Activated CD8-positive, alpha-beta memory T cell treated with anti-CD3 and anti-CD28 coated beads for 4 hours (primary cell): ENCODE measurements at places on chromosomes 16 and 17.

GRCh38 chr17:63423251-63423950 lies 22.7 kb downstream of the CYB561 start:
- no peak for DNase-seq

DNA sequence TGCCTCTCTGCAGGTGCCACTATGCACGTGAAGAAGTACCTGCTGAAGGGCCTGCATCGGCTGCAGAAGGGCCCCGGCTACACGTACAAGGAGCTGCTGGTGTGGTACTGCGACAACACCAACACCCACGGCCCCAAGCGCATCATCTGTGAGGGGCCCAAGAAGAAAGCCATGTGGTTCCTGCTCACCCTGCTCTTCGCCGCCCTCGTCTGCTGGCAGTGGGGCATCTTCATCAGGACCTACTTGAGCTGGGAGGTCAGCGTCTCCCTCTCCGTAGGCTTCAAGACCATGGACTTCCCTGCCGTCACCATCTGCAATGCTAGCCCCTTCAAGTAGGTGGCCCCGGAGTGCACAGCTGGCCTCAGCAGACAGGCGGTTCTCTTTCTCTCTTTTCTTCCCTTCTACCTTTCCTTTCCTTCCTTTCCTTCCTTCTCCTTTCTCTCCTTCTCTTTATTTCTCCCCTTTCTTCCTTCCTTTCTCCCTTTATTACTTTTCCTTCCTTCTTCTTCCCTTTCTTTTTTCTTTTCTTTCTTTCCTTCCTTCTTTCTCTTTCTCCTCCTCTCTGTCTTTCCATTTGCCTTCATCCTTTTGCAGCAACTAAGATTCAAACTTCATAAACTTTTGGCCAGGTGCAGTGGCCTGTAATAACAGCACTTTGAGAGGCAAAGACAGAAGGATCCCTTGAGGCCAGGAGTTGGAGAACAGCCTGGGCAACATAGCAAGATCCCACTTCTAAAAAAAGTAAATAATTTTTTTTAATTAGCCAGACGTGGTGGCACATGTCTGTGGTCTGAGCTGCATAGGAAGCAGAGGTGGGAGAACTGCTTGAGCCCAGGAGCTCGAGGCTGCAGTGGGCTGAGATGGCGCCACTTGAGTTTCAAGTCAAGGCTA lies 46.7 kb downstream of the SCNN1B start:
- DNase-seq = no peak

- DNase-seq = peak; percentile 34
These were observed 55.2 kb downstream of the ARSG start for GRCh38 chr17:68346448-68346847.

DNA sequence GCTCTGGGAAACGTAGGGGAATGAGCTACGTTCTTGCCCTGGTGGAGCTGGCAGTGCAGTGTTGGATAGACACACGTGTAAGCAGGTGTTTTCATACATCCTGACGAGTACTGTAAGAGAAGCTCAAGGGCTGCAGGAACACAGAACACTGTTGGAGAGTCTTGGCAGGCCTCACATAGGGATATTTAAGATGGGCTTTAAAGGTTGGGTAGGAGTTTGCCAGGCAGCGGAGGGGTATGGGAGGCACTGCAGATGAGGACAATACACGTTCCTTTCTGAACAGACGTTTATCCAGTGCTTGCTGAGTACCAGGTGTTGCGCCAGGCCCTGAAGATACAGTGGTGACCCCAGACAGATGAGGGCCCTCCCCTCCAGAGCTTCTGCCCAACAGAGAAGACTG lies 6.3 kb downstream of the KDM8 start:
- DNase-seq = no peak

GRCh38 chr17:61160789-61161445 lies 238.7 kb upstream of the TBX2 start:
- DNase-seq = no peak

- no peak for DNase-seq
These were observed 29.9 kb upstream of the PRM1 start for GRCh38 chr16:11310997-11311561.

DNA sequence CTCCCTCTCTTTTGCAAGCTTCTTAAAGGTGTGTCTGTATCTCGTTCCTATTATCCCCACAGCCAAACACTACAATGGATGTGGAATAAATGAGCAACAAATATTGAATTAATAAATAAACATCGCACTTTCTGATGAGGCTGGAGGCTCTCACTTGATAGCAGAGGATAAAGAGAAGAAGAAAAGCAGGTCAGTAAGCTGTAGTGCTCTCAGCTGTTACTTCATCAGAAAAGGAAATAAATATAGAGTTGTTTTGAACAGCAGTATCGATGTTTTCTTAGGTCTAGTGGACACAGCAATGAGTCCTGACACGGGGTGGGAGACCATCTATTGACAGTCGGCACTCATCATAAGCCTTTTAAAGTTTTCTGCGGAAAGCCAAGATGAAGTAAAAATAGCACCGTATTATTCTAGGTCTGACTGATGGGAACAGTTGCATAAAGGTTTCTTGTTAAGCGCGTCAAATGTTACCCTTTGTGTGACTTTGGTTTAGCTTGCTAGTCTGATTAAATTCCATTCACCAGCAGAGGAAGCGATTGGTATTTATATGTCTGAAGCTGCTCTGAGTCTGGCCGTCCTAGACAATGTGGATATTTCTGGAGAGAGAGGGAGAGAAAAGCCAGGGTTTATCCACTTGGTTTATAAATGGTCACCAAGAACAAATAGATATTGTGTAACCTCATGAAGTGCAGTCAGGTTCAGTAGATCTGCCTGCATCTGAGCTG lies 646.1 kb downstream of the CDH11 start:
- no peak for DNase-seq

- DNase-seq = no peak
These were observed 29.1 kb downstream of the MRM3 start for GRCh38 chr17:811051-811784.

DNA sequence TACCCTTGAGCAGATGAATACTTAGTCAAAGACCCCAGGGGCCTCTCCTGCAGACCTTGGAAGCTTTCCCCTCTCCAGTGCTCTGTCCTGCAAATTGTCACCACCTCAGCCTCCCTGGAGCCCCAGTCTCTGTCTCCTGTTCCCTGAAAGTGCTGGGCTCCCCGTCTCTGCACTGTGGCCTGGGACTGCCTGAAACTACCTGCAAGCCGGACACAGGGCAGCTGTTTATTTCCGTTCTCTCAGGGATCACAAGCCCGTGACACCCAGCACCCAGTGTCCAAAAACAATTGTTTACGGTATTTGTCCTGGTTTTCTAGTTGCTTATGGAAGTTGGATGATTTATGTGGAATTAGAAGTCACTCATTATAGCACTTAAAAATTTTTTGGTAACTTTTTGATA lies 81.6 kb upstream of the CHMP6 start:
- no peak for DNase-seq

- no peak for DNase-seq
These were observed 2.5 kb downstream of the FLYWCH1 start for GRCh38 chr16:2914233-2914632.
